ENCODE measurements at places on chromosomes 6 and 20.

GRCh38 chr6:36851149-36851614 lies 11.9 kb upstream of the CPNE5 start:
- DNase-seq: no peak

DNA sequence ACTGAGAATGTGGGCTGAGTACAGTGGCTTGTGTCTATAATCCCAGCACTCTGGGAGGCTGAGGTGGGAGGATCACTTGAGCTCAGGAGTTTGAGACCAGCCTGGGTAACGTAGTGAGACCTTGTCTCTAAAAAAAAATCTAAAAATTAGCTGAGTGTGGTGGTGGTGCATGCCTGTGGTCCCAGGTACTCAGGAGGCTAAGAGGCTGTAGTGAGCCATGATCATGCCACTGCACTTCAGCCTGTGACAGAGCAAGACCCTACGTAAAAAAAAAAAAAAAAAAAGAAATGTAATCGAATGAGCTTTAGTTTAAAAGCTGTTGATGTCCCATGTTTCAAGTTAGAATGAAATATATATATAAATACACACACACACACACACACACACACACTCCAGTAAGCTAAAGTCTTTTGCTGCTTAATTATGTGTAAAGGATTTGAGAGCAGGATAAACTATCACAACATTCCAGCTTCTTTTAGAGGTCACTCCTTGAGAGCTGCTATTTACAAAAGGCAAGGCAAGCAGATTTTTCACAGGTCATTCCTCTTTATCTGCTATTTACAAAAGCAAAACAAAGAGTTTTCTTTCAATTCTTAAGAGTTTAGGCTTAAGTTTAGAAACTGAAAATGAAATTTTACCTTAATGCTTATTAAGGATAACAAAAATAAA lies 4.7 kb upstream of the MICAL1 start:
- DNase-seq: no peak

DNA sequence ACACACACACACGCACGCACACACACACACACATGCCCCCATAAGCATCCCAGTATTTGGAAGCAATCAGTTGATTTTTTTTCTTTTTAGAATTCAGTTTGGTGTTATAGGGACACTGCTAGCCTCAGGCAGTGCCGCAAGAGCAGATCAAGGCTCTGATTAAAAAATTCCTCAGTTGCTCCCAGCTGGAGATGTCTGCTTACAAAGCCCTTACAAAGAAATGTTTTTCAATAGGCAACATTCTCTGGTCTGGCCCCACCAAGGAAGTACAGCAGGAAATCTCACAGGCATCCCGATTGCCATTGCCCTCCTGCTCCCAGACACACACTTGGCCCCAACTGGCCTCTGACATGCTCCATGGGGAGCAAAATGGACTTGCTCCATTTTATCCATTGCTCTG lies 22.9 kb upstream of the CD83 start:
- no peak for DNase-seq

- no peak for DNase-seq
Observed at GRCh38 chr6:11439017-11439420, 98.5 kb upstream of the TMEM170B start.

- DNase-seq: no peak
Observed at GRCh38 chr6:3849681-3850450, 693 bp downstream of the FAM50B start.

- no peak for DNase-seq
Observed at GRCh38 chr20:2236256-2236655, 59.5 kb upstream of the TGM3 start.
